ENCODE measurements at places on chromosomes 3 and 15.
A peak's percentile ranks its signal among the peaks of the same experiment; 100 is the strongest.

DNA sequence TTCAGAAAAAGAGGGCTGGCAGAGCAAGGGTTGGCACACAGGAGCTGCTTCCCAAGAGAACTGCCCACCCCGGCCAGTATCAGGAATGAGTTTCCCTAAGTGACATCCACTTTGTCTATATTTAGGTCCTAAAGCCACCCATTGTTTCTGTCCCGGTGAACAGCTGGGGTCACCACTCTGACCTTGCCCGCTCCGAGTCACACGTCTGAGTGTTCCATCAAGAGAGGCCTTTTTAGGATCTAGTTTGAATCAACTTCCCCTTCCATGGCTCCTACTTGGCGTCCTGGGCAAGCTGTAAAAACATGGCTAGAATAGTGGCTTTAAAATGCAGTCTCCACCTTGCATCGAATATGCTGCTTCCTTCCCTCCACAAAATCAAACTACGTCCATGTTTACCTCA is 109.6 kb upstream of the ARHGEF3 start:
- DNase-seq: peak; percentile 31

DNA sequence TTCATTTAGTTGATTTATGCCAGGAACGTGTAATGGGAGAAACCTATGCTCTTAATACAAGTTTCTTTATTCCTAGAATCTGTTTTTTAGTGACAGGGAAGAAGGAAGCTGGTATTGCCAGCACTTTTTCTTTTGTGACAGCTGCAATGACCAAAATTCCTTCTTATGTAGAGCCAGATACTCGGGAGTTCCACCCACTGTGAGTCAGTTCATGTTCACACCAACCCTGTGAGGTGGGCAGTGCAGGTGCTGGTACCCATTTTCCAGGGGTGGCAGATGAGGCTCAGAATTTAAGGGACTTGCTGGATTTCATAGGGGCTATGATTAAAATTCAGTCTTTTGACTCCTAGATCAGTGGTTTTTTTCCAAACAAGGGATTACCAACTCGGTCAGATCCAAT is 34.7 kb downstream of the OXNAD1 start:
- no peak for DNase-seq

- no peak for DNase-seq
Observed at GRCh38 chr3:85881833-85882393, 923.1 kb downstream of the CADM2 start.

DNA sequence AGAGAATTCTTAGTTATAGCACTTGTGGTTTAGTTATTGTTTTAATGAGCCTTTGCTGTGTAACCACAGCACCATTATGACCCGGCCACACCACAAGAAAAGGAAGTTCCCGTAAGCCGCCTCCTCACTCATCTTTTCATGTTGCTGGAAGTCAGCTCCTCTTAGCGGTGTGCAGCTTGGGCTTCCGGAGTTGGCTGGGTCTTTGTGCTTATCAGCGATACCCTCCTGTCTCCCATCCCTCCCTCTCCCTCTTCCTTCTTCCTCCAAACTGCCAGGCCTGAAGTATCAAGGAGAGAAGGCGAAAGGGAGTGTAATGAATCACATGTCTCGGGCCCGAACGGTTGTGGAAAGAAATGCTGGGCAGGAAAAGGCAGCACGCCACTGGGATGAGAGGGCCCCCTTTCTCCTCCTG is 353.5 kb downstream of the MCTP2 start:
- peak; percentile 21 for DNase-seq

DNA sequence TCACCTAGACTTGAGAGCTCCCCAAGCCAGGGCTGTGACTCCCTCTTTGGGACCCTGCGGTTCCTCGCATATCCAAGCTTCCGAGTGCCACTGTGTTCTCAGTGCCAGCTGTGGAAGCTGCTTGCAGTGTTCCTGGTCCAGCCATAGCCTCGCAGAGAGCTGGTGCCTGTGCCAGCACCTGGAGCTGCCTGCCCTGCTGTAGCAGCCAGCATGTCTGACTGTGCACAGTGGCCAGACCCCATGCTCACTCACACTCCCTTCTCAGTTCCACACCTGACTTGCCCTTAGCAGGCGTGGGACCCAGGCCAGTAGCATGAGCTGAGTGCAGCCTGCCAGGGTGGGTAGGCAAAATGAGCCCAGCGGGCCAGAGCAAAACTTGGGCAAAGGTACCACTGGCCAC is 25.3 kb downstream of the LRRC49 start:
- no peak for DNase-seq

DNA sequence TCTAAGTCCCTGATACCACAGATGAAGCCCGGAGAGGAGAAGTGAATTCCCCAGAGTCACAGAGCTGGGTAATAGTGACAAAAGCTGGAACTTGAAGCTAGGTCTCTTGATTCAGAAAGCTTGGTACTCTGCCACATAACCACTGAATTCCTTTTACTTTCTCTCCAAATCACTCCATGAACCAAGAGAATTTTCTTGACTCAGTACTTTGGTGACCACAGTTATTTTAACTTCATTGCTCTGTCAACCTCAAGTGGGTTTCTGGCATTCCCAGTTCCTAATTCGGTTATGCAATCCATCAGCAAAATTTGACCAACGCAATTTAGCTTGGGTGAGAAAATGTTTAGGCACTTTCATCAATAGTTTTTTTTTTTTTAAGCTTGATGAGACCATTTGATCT is 61.0 kb upstream of the PPARG start:
- no peak for DNase-seq

- no peak for DNase-seq
Observed at GRCh38 chr3:86149054-86149453, 841.9 kb downstream of the VGLL3 start.

- no peak for DNase-seq
Observed at GRCh38 chr3:113533534-113533892, 1.2 kb downstream of the SIDT1 start.

DNA sequence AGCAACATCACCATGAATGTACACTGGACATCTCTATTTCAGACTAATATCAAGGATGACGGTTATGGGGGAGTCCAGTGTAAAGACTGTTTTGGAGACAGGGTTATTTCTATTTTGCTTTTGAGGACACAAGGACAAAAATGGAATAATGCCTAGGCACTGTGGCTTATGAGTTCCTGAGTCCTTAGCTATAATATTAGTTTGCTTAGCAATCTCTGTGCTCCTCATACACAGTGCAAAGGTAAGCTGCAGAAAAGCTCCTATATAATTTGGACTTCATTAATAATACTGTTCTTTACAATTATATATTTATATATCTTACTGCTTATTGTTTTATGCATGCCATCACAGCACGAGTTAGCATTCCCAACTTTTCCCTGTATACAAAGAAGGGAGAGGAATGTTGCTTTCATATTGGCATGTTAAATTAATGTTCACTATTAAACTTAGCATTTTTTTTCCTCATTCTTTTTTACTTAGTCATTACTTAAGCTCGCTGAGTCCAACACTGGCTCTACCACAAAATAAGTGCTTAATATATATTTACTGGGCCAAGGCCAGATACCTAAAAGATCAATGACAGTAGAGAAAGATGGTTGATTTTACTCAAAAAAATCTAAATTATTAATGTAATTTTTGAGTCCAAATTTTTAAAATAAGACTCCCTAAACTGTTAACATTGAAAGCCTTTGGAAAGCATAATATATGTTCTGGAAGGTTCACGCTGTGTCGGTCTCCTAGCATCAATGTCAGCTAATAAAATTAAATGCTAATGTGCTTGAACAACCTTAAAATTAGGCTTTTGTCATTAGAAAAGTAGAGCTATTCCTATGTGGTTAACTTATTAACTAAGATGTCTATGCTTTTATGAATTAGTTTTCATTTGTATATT is 13.8 kb downstream of the THBS1 start:
- DNase-seq: no peak

All from left cardiac atrium (tissue), 4 donors.